Caki2 (cell line): ENCODE measurements at places on chromosomes 1 and 21.
A peak's percentile ranks its signal among the peaks of the same experiment; 100 is the strongest.

GRCh38 chr1:21751281-21751680 is 31.7 kb downstream of the USP48 start:
- DNase-seq: no peak

- no peak for DNase-seq
These were observed 146.8 kb downstream of the PTPRU start for GRCh38 chr1:29382851-29383745.

- DNase-seq: no peak
These were observed 40.9 kb downstream of the NEGR1 start for GRCh38 chr1:72241397-72241796.

DNA sequence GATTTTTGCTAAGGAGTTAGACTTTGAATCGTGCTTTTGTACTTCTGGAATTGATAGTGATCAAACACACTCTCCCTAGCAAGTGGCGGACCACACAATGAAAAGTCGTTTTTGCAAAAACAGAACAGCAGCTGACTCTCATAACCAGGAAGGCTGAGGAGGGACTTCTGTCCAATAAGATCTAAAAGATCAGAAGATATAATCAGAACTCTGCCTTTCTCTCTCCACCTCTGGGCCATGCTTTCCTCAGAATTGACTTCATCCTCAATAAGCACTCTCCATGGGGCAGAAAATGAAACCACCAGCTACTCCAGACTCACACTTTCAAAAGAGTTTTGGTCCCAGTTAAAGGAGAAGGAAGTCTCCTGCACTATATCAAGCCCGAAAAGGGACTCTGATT is 55.3 kb upstream of the SAMD13 start:
- no peak for DNase-seq

DNA sequence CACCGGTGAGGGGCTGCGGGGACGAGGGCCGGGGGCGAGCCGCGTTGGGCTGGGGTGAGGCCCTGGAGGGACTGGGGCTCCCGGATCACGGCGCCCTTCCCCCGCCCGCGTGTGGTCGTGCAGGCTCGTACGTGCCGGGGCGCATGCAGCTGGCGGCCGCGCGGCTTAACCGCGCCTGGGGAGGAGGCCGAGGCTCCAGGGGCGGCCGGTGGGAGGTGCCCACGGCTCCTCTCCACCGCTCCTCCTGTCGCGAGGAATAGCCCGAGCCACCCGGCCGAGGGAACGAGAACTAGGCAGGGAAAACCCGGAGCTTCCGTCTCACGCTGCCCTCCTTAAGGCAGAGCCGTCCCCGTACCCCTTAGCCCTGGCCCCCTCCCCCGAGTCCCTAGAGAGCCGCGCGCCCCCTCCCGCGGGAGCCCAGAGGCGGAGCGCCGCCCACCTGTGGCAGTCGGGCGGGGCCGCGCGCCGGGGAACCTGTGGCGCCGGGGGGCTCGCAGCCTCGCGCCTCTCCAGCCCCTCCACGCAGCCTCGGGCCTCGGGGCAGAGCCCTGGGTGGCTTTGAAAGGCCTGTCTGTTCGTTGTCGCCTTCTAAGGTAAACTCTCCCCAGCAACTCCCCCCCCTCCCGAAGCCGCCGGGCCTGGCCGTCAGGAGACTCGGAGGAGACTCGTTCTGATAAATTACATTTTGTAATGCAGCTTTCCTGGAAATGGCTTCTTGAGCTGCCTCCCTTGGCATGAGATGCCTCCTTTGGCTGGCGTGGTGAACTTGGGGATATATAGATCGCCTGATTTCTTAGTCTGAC is 746 bp downstream of the AK4 start:
- peak; percentile 78 for DNase-seq

- peak; percentile 26 for DNase-seq
These were observed 72.0 kb upstream of the KCNA3 start for GRCh38 chr1:110746644-110747259.

DNA sequence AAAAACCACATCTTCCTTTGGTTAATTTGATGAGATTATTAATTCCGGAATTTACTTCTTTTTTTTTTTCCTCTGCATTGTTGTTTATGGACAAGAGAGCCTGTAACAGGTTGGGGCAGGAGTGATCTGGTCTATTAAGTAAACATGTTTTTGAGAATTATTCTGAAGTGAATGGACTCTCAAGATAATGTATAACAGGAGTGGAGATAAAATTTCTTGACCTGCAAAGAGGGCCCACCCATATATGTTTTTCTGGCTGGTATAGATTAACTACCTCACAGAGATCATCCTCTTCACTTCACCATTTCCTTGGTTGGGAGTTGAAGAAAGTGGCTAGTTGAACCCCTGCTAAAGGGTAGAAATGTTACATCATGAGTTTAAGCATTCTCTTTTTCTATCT is 10.7 kb downstream of the DDI2 start:
- DNase-seq: no peak

DNA sequence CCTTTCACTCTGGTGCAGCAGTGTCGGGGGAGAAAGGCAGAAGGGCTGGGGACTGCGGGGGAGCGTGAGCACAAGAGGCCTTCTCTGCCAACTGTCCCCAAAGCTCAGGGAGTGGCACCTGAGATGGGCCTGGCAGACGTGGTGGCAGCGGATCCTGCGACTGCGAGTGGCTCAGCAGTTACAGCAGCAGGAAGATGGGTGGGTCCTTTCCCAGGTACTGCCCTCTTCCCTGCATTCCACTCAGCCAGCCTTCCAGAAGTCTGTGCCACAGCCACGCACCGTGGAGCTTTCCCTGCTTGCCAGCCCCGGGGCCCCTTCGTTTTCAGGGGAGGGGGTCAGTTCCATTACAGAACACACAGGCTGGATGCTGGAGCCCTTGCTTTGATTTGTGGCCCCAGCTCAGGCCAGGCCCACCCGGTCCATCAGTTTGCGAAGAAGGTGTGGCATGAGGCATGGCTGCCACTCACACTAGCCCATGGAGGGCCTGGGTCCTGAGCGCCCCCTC is 17.2 kb downstream of the MTHFR start:
- no peak for DNase-seq

GRCh38 chr1:67281244-67281643 is 26.4 kb upstream of the IL12RB2 start:
- no peak for DNase-seq

DNA sequence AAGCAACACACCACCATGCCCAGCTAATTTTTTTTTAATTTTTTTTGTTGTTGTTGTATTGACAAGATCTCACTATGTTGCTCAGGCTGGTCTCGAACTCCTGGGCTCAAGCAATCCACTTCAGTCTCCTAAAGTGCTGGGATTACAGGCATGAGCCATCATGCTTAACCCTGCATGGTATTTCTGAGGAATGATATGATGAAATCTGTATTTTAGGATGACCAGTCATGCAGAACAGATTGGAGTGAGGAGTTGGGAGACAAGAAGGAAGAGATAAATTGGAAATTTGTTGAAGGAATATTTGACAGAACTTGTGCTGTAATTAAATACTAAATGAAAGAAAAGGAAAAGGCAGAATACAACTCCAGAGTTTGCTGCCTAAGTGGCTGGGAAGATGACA is 4.7 kb upstream of the NDUFS5 start:
- no peak for DNase-seq

DNA sequence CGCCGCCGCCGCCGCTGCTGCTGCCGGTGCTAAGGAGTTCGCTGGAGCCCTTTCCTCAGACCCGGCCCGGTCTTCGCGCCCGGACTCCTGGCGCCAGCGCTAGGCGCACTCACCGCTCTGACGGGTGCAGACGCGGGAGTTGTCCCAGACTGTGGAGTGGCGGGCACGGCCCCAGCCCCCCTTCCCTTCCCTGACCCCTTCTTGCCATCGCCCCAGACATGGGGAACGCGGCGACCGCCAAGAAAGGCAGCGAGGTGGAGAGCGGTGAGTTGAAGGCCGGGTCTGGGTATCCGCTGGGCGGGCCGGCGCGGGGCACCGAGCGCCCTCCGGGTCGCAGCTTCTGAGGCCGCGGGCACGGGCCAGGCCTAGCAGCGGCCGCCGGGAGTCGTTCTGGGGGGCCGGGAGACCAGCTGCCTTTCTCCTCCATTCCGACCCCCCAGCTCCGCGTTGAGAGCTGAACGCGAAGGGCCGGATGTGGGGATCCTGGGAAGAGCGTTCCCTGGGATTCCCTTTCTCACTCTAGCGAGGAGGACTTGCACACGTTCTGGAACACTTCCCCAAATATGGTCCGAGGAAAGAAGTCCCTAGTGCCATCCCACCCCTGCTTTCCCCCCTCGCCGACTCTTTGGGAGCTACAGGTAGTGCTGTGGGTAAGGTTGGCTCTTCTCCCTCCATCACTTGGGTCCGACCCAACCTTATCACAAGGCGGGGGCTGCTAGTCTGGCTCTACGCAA is 65.8 kb upstream of the PRKACB start:
- DNase-seq: no peak

GRCh38 chr1:119219711-119220110 is 79.3 kb upstream of the WARS2 start:
- no peak for DNase-seq

GRCh38 chr1:156812293-156812990 is 4.2 kb downstream of the SH2D2A start:
- no peak for DNase-seq

- no peak for DNase-seq
These were observed 9.3 kb downstream of the FTCD start for GRCh38 chr21:46145840-46146691.

DNA sequence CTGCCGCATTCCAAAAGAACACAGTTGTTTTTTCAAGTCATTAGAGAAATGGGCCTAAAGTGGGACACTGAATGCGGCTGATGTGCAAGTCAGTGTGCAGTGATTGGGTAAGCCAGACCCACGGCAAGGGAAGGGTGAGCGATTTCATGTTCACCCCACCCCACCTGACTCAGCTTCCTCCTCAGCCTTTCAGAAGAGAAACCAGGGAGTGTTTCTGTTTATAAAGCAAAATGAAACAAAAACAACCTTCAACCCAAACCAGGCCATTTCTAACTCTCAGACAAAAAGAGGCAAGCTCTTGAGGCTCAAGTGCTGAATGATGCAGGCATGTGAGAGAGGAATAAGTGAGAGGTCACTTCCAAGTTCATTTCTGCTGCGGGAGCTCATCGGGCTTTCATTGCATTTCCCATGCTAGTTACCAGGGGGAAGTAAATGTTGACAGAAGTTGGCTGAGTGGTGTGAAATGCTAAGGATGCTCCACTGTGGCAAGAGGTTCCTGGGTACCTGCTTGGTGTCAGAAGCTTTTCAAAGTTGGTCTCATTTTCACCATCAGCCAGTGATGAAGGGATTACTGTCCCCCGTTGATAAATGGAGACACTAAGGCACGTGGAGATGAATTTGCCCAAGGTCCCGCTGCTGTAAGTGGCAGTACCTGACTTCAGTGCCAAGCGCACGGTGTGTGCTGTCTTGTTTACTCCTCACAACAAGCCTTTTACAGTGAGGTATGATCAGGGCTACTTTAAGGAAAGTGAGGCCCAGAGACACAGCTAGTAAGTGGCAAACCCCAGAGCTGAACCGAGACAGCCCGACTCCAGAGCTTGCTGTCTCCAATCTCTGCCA is 29.1 kb downstream of the STPG1 start:
- peak; percentile 80 for DNase-seq

- no peak for DNase-seq
These were observed 123.3 kb upstream of the USP24 start for GRCh38 chr1:55338448-55338820.

- DNase-seq: peak; percentile 16
These were observed 154.2 kb downstream of the CNIH3 start for GRCh38 chr1:224770336-224770693.

GRCh38 chr1:234918961-234919761 is 209.5 kb downstream of the TOMM20 start:
- no peak for DNase-seq

- no peak for DNase-seq
These were observed 80.6 kb downstream of the LBR start for GRCh38 chr1:225347123-225347683.

GRCh38 chr21:28253338-28253737 is 739.3 kb downstream of the LTN1 start:
- no peak for DNase-seq

- peak; percentile 74 for DNase-seq
These were observed 46.9 kb downstream of the DOP1B start for GRCh38 chr21:36203603-36203889.

DNA sequence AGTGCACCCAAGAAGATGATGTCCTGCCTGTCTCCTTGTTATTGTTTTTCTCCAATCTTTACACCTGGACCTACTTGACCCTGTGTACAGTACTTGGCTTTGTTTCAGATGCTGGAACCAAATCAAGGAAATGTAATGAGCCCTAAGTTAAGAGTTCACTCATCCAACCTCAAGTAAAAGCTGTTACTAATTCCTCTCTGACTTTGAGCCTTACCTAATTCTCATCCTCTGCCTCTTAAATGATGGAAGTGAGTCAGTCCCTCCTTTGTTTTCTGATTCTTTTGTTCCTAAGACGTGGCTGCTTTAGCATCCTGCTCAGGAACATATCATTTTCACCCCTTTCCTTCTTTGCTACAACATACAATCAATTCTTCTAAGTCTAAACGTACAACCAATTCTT is 15.3 kb upstream of the PLA2G4A start:
- peak; percentile 75 for DNase-seq

- no peak for DNase-seq
These were observed 301.7 kb upstream of the VAMP3 start for GRCh38 chr1:7469255-7469938.

DNA sequence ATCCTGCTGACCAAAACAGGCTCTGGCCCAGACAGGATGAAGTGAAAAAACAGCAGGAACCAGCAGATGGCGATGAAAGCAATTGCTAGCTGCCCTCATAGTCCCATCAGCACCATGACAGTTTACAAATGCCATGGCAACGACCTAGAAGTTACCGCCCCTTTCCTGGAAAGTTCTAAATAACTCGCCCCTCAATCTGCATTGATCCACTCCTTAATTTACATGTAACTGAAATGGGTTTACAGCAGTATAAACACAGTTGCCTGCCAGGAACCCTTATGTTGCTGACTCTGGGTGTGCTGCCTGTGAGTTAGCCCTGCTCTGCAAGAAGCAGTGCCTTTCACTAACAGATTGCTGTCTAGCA is 65.5 kb upstream of the CR1L start:
- DNase-seq: peak; percentile 65

- no peak for DNase-seq
These were observed 6.0 kb downstream of the TNFRSF14 start for GRCh38 chr1:2561898-2562895.

GRCh38 chr1:170162459-170163246 is 16.9 kb downstream of the NTMT2 start:
- no peak for DNase-seq

DNA sequence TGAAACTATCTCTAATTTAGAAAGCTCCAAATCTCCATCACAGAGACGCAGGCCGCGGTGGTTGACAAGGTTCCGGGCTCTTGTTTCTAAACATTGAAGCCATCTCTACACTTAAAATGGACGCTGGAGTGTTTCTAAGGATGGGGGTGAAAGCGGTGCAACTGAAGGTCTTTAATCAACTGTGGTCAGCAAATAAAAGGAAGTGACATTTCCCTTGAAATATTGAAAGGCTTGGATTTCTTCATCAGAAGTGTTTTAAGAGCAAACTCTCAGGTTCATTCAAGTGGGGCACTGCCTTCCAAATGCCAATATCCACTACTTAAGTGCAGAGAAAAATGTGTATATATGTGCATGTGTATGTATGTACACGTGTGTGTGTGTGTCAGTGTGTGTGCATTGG is 117.3 kb downstream of the KAZN start:
- DNase-seq: no peak

DNA sequence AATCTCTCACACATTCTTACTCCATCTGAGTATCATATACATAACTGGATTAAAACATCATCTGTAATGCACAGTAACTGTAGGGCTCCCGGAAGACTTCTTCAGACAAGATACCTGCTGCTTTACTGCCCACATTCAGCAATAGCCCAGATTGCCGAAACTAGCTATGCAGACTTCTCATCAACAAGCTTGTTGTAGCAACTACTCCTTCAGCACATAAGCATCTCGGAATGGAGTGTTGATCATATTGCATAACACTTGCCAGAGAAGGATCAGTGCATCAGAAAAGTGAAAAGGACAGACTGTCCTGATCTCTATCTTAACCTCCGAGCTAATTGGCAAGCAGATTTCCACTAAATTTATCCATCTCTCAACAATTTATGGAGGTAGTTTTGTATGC is 354.6 kb upstream of the C1orf87 start:
- no peak for DNase-seq
